ENCODE measurements at places on chromosomes 6 and 20.
A peak's percentile ranks its signal among the peaks of the same experiment; 100 is the strongest.

GRCh38 chr20:14800707-14801425 is 463.5 kb upstream of the FLRT3 start:
- no peak for DNase-seq

DNA sequence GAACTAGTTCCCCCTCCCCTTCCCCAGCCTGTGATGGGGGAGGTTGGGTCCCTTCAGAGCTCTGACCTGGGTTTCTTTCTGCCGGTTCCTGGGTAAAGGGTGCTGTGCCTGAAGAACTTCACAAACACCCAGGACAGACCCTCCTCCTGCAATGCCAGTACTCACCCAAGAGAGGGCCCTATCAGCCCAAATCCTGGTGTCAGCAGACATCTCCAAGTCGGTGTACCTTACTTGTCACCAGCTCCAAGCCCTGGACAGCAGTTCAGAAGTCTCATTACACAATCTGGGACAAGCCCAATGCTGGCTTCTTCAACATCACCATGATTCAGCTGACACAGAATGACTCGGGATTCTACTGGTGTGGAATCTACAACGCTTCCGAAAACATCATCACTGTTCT is 467 bp downstream of the TREML4 start:
- no peak for DNase-seq

GRCh38 chr6:56168596-56168995 is 78.8 kb downstream of the COL21A1 start:
- DNase-seq = no peak

GRCh38 chr20:43938017-43938655 is 23.5 kb downstream of the TOX2 start:
- DNase-seq = no peak

GRCh38 chr6:111552241-111552744 is 53.4 kb downstream of the TRAF3IP2 start:
- peak; percentile 51 for DNase-seq

DNA sequence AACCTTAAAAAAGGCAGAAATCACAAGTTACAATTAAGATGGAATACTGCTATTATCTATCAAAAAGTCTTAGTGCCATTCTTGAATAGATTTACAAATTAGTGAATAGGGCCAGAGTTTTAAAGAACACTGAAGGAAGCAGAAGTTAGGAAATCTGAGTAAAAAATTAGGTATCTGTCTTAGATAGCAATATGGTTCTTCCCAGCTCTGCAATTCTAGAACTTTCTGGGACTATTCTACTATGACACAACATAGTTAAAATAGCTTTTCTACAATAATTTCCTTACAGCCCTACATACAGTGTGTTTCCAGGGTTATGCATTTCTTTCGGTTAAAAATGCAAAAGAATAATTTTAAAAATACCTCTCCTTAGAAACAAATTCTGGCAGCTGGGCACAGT is 18.2 kb downstream of the IFNGR1 start:
- DNase-seq = no peak

GRCh38 chr6:156406688-156407087 is 370.5 kb upstream of the ARID1B start:
- DNase-seq = no peak

- no peak for DNase-seq
Observed at GRCh38 chr6:63572747-63573075, 431 bp downstream of the LOC128125822 start.

DNA sequence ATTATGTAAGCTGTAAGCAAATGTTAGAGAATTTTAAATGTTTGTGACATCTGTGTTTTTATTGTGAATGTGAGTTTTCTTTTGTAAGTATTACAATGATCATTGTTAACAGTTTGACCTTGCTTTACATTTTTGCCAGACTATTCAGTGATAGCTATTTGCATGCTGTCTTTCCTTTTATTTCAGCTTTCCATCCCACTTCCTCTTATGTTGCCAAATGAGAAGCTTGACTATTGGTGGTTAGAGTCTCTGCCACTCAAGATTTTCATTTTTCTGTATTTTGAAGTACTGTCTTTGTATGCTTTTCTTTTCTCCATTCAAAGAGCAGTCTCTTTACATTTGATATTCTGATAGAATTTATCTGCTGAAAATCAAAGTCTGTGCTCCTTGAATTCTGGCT is 104.1 kb downstream of the PRIM2 start:
- DNase-seq = no peak

DNA sequence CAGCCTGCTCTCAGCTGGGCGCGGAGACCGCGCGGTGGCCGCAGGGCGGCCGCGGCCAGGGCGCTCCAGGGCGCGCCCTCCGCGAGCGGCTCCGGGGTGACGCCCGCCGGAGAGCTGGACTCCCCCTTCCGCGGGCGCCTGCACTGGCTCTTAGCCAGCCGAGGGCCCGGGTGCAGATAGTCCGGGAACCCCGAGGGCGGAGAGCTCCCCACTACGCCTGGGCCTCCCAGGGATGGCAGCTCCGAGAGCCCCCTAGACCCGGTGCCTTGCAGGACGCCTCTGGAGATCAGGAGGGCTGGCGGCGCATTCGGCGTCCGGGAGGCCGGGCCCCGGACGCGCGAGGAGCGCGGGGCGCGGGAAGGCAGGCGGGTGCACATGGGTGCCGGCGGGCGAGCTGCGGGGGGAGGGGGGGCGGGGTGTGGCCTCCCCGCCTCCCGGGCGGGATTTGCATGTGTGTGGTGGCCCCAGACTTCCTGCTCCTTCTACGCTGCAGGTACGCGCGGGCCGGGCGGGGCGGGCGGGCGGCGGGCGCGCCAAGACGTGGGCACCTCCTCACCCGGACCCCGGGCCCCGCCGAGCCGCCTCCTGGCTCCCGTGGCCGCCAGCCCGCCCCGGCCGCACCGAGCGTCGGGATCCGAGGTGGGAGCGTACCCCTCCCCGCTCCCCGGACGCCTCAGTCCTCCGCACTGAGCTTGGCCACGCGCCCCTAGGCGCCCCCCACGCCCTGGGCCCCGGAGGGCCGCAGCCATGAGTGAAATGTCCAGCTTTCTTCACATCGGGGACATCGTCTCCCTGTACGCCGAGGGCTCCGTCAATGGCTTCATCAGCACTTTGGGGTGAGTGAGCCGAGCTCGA is at the start of gene ITPR3:
TSS of gene ITPR3 (plus strand) at position 467 of the 855 bp plus-strand sequence. CDS start at position 748, 281 bp downstream.
- DNase-seq = peak; percentile 49

GRCh38 chr20:16201191-16201590 is 372.1 kb downstream of the KIF16B start:
- no peak for DNase-seq

DNA sequence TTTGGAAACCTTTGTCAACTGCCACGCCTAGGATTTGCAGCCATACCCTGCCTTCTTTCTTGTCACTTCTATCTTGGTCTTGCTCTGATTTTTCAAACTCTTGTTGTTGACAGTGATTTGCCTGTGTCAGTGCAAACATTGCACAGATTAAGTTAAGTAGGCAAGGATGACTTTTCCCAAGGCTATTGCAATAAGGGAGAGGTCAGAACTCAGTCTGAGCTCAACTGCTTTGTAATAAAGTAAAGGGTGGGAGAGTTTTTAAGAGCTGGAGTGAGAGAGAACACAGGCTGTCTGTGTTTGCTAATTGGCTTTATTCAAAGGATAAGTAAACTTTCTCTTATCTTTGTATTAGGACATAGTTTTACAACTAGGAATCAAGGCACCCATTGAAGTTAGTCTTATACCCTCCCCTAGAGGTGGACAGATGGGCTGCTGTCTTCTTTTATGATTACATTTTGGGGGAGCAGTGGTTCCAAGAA is 448.6 kb downstream of the PHF3 start:
- DNase-seq = no peak

- no peak for DNase-seq
Observed at GRCh38 chr6:38198219-38198618, 378.7 kb downstream of the ZFAND3 start.

DNA sequence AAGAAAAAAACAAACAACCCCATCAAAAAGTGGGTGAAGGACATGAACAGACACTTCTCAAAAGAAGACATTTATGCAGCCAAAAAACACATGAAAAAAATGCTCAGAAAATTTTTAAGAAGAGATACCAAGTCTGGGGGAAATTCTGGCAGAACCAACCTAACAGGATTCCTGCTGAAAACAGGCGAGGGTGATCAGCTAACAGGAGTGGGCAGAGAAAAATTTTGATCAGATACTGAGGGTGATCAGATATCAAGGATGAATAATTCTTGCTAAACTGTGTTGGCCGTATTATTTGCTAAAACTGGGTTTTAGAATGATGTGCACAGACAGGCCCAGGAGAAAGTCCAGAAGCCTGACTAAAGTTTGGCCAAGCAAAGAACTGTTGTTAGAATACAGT is 557.3 kb downstream of the CD109 start:
- DNase-seq = no peak

- no peak for DNase-seq
Observed at GRCh38 chr6:84243240-84243639, 15.8 kb upstream of the CEP162 start.

DNA sequence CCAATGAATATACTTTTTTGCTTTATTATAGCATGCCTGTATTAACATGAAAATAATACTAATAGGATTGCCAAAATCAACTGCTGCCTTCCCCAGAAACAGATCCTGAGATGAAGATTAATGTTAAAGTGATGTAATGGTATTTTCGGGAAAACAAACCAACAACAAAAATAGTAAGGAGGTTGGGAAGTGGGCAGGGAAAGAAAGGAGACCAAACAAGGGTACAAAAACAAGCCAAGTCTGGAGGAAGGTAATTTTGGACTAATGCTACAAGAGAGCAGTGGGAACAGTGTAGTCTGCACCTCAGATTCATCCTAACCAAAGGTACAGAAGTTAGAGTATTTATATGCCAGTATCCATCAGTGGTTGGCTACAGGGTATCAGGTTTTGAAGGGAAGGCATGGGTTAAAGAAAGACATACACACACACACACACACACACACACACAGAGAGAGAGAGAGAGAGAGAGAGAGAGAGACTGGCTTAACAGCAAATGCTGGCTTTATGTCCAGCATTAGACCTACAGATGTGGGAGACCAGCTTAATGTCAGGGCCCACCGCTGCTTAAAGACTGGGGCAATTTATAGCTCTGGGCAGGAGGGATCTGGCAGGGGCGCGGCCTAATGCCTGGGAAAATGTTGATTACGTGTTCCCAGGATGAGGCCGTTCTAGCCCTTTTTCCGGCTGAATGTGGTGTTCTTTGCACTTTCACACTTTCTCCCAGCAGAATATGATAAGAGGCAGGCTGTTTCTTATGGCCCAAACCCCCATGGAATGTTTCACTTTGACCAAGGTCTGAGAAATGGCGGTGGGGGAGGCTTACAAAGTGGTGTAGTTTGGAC is 3.8 kb upstream of the SLC17A1 start:
- peak; percentile 32 for DNase-seq

- no peak for DNase-seq
Observed at GRCh38 chr6:35048031-35048613, 93.0 kb downstream of the TCP11 start.

DNA sequence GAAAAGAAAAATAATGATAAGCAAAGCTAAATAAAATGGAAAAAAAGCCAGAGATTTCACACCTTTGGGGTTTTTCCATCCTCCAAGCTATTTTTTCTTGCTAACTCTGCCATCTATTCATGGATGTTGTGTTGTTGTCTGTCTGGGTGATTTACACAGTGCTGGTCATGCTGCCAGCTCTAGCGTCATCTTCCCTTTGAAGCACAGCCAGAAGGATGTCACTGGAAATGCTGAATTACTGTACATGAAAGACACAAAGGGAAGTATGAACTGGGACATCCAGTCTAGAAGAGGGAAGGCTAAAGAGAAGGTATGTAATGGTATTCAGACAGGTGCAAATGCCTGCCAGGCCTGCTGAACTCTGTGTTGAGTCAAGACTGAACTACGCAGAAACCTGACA is 241.9 kb upstream of the STXBP5 start:
- no peak for DNase-seq

- DNase-seq = peak; percentile 56
Observed at GRCh38 chr20:37526238-37526838, 1.3 kb downstream of the BLCAP start.

DNA sequence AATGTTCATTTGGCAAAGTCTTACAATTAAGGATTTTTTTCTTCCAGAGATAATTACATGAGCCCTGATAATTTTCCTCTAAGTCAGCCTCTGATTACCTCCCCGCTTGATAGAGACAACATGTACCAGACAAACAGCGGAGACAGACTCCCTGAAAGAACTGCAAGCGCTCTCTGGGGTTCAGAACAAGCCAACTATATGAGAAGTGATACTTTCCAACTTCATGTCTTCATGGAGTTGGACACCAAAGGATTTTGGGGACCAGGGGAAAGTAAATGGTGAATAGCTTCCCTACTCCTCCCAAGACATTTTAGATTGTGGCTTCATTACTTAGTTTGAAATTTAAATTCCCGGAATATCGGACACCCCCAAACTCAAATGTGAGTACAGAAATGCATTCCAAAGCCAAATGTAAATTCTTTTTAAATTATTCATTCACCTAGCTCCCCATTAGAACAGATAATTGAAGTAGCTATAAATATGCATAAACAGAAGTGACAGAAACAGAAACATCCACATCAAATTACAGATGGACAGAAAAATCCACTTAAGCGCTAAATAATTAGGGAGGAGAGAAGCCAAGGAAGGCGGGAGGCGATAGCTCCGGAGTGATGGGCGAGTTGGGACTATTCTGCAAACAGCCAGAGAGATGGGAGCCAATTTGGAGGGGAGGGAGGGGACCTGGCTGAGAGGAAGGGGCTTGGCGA is 129.7 kb upstream of the AKAP12 start:
- no peak for DNase-seq

DNA sequence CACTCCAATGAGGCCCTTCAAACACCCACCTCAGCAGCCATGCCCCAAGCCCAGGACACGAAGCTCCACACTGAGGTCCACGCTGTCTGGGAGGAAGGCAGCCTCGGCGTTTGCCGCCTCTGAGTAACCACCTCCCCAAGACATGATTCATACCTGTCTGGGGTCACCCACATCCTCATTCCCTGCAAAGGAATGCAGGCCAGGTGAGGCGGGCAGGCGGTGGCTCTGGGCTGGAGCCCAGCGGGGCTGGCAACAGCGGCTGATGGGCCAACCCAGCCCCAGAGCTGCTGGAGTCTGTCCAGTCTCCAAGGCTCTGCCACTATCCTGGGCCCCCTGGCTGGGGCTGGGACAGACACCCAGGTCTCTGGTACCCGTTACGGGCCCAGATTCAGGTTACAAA is 14.8 kb downstream of the PMEPA1 start:
- no peak for DNase-seq

DNA sequence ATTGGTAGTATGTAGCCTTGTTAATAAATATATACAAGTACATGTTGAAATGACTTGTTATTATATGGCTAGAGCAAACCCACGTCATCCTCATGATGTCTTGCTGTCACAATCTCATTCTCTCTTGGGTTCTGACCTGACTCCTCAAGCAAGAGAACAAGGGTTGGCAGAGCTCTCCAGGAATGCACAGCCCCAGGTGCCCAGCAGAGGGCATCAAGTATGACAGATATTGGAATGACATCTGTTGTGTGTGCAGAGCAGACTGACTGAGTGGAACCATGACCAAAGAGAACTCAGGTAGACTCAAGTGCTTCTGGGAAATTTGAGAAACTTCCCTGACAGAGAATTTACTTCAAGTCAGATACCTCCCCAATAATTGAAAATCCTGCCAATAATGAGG is 90.6 kb downstream of the PAX1 start:
- DNase-seq = no peak

DNA sequence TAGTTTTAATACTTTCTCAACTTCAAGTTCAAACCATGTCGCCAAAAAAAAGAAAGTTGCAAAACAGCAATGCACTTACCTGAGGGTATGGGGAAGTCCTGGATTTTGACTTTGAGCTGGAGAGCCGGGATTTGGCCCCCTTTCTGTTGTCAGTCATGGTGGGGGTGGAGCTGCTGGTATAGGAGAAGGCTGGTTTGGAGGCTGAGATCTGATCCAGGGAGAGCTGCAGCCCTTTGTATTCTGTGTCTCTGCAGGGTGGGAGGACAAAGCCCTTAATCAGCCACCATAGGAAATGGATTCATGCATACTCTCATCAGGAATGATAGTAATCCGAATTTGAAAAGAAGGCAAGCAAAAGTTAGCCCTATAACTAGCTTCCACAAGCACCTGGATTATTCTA is 44.0 kb downstream of the SIM1 start:
- no peak for DNase-seq
